ENCODE measurements at places on chromosomes 6 and 20.

- no peak for DNase-seq
These were observed 235.1 kb downstream of the GJA1 start for GRCh38 chr6:121670511-121670910.

GRCh38 chr6:25359191-25359861, 80.2 kb downstream of the CARMIL1 start:
- DNase-seq: no peak

DNA sequence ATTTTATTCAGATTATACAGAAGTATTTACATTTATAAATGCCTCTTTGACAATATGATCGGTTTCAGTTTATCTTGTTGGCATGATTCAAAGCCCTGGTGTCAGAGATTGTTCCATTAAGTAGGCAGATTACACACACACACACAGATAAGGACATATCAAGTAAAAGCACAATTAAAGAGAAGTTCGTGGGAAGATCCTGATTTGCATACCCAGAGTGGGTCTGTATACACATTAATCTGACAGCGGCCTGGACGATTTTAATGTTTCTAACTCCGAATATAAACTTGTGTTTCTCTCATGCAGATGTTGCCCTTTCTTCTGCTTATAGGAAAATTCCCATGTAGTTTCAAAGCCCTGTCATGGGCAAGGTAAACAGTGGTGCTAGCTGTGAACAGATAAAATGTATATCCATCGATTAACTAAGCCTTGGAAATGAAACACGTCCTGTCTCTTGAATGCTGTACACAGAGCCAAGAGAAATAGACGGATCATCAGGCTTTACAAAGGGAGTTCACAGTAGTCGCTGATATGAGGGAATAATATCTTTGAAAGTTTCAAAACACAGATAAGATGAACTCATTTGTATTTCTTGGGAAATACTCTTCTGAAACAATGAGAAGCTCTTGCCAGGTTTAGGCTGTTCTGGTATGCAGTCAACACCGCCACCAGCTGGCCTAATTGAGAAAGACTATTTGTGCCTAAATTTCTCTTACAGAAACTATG, 108.2 kb upstream of the GMDS start:
- DNase-seq: no peak

DNA sequence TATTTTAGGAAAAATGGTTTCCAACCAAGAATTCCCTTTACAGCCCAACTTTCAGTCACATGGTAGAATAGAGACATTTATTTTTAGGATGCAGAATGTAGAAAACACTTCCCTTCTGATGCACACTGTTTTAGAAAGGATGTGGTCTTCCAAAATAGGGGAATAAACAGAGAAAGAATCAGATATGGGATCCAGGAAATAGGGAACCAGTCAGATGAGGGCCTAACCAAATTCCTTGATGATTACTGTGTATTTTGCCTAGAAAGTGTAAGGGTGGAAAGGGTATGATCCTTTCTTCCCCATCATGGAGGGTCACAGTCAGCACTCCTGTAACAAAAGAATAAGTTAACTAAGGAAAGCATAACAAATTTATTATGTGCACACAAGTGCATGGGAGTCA, 27.4 kb downstream of the SLX4IP start:
- no peak for DNase-seq

All from epithelial cell of prostate (primary cell).